Ureter (tissue), 1 donor: ENCODE measurements at places on chromosomes 7 and 10.

- no peak for DNase-seq
Observed at GRCh38 chr7:155090684-155091083, 20.6 kb downstream of the HTR5A start.

GRCh38 chr10:33215635-33216034 lies 118.8 kb downstream of the NRP1 start:
- DNase-seq, result no peak

DNA sequence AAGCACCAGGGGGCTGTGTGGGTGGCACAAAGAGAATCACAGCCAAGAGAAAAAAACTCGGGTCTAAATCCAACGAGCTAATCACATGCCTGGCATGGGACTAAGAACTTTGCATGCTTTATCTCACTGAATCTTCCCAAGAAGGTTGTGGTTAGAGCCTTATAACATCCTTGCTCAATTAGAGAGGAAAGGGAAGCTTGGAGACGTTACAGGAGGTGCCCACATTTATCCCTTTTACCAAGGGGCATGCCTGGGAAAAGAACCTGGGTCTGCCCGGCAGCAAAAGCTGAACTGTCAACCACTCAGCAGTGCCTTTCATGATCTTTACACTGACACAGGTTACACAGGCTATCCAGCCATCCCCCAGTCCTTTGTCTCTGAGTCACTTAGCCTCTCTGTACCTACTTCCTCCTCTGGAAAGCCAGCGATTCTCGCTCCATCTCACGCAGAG lies 190.1 kb downstream of the PRPF18 start:
- DNase-seq, result no peak

DNA sequence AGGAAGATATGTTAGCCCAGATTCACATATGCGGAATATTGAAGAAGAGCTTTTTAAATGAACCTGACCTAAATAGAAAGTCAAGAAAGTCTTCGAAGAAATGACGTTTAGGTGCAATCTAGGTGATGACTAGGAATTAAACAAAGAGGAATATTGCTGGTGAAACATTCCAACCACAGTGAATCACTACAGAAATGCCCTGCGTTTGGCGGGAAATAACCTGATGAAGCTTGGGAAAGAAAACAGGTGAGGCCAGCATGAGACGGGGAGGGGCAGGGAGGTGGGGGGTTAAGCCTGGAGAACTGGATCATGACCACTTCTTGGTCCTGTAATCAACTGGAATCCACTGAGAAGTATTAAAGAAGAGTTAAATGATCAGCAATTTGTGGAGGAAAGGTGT lies 299.4 kb upstream of the VSTM2A start:
- DNase-seq, result no peak

GRCh38 chr7:20642166-20642565 lies 26.7 kb downstream of the ABCB5 start:
- no peak for DNase-seq

DNA sequence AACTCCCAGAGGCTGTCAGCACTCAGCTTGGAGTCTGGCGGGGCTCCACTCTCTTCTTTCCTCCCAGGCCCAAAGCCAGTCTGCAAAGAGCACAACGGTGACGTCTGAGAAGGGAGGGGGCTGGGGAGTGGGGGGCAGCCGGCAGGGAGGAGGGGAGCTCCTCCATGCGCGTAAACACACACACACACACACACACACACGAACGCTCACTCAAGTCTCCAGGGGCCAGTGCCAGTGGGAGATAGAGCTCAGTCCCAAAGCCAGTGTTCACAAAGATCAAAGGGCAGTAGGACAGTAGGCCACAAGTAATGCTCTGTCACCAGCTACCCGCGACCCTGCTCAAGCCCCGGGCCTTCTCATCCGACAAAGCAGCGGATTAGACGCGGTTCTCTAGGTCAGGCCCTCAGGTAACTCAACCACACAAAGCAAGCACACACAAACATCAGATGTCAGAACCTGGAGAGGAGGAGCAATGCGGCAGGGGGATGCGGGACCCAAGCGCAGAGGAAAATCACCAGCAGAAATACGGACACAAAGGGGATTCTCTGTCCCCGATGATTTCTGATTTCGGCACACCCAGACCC lies 19.9 kb downstream of the TCAF1 start:
- peak; percentile 64 for DNase-seq

GRCh38 chr10:75450644-75451640 lies 19.5 kb downstream of the LRMDA start:
- DNase-seq, result no peak

DNA sequence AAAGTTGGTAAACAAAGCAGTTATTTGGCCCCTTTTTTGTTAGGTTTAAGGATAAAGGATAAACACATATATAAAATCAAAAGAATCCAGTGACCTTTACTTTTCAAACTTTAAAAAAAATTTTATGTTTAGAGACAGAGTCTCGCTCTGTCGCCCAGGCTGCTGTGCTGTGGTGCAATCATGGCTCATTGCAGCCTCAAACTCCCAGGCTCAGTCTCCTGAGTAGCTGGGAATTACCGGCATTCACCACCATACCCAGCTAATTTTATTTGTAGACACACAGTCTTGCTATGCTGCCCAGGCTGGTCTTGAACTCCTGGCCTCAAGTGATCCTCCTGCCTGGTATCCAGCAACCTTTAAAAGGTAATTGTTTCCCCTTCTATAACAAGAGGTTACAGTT lies 31.3 kb downstream of the GNA12 start:
- no peak for DNase-seq

DNA sequence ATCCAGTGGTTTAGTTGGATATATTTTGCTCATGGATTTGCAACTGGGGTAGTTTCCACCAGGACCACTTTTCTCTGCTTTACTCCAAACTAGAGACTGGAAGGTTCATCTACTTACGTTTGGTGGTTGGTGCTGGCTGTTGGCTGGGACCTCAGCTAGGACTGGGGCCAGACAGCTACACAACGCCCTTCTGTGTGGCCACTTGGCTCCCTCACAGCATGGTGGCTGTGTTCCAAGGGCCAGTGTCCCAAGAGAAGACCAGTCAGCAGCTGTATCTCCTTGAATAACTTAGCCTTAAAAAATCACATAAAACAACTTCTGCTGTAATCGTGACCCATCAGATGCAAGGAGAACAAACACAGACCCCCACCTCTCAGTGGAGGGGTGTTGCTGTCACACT lies 4.2 kb upstream of the KCNH2 start:
- no peak for DNase-seq

GRCh38 chr10:50577681-50578350 lies 45.9 kb downstream of the SGMS1 start:
- no peak for DNase-seq

- no peak for DNase-seq
Observed at GRCh38 chr7:122402235-122402634, 97.7 kb upstream of the FEZF1 start.

DNA sequence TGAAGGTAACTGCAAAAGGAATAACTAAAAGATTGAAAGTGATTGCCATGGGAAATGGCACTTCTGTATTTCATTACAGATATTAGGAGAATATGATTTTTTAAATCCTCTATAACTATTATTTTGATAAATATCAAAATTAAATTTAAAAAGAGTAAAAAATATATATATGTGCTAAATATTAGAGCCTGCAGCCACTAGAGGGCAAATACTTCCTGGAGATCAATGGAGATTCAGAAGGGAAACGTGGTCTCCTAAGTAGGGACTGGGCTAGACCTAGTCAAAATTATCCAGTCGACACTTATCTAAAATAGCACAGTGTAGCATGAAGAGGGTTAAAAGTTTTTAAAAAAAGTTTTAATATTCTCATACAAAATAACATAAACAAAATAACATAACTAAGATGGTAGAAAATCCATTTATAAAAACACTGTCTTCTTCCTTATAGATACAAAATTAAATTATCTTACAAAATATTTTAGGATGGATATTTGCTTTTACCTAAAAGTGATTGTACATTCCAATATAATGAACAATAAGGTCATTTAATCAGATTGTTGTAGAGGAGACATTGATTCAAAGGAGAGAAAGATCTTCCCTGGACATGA lies 434.3 kb downstream of the MDFIC start:
- no peak for DNase-seq

GRCh38 chr10:30467651-30468338 lies 33.8 kb downstream of the MAP3K8 start:
- no peak for DNase-seq

- DNase-seq, result no peak
Observed at GRCh38 chr7:88276605-88277153, 30.0 kb downstream of the STEAP4 start.

- DNase-seq, result no peak
Observed at GRCh38 chr10:101111547-101111946, 19.6 kb upstream of the TLX1 start.

- DNase-seq, result no peak
Observed at GRCh38 chr7:139619367-139619657, 95.8 kb downstream of the CLEC2L start.

DNA sequence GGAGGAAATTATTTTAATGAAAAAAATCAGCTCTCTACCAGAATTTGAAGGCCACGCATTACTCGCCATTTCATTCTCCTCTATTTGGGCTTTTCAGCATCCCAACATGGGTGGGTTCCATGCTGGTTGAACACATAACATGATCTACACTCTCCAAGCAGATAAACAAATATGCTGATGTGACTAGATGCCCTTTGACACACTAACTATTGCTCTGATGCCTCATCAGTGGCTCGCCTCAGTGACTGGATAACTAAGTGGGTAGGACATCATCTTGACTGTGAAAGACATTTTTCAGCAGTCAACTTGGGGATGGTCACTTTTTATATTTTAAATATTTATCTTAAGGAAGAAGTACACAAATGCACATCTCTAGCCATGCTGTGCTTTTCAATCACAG lies 113.9 kb upstream of the LAMB4 start:
- no peak for DNase-seq

DNA sequence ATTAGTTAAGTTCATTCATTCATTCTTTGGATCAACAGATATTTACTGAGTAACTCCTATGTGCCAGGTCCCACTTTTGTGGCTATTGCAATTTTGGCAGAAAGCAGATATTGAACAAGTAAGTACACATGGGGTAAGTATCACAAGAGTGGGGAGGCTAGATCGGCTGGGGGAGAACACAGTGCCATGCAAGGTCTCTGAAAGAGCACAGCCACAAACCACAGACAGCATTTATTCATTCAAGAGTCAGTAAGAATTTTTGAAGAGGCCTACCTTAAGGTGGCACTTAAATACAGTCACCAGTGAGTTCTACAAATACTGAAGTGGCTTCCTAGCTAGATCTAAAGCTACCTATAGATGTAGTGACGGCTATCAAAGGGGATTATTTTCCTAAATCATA lies 304.2 kb downstream of the RNLS start:
- no peak for DNase-seq

DNA sequence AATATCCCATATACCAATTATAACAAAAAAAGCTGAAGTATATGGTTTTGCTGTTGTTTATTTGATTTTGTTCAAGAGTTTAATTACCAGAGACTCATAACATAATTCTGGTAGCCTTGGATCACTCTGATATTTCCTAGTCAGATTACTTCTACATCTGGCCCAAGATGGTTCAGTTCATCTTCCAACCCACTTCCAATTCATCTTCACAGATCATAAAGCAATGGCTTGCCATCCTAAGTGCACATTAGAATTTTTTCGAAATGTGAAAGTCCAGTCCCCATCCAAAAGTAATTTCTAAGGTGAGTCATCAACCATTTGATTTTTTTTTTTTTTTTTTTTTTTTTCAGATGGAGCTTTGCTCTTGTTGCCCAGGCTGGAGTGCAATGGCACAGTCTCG lies 8.0 kb upstream of the HIBADH start:
- no peak for DNase-seq

DNA sequence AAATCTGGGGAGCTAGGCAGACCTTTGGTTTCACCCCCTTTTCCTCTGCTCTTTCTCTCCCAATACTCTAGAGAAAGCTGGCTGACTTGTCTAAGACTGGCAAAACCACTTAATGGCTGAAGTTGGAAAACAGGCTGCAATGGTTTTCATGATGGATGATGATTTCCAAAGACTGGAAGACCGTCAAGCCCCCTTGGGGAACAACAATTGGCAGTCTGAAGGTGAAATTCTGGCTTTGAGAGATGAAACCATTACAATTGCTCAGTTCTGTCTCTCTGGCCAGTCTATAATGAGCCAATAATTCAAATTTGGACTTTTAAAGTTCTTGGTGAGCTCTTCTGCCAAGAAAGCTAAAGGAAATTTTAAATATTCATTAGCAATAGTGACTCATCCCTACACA lies 680.5 kb downstream of the PARD3 start:
- no peak for DNase-seq

DNA sequence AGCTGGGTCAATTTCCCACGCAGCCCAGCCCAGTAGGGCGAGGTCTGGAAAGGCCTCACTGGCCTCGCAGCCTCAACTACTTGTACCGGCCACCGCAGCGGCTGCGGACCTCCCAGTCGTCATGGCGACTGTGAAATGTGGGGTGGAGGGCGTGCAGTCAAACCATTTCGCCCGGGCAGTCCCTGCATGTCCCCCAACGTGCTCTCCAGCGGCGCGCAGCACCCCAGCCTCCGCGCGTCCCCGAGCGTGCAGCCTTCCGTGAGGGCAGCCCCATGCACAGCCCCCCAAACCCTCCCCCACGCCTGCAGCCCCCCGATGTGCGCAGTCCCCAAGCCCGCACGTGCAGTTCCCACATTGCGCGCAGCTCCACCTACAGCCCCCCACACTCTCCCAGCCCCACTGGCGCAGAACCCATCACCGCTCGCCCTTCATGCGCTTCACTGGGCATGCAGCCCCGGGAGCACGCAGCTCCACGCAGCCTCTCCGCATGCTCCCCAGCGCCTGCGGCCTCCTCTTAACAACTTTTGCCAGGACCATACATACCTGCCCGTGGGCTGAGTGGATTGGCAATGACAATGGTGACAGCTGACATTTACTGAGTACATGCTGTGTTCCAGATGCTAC lies 34.5 kb upstream of the SFTPD start:
- DNase-seq, result no peak

DNA sequence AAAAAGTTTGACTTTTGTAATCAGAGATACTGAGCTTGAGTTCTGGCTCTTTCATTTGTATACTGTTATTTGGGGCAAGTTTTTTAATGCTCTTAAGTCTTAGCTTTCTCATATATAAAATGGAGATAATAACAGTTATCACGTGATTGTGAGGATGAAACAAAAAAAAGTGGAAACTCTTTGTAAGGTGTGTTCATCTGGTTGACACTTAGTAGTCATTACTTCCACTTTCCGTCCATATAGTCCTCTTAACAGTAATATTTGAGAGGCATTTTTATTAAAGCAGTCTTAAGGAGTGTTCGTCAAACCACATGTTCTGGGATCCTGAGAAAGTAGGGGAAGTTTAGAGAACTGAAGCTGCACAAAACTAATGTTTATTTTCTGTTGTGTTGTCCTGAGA lies 65.6 kb downstream of the PTEN start:
- no peak for DNase-seq
